ENCODE measurements at places on chromosomes 1 and 21. TPM values are rescaled to one million over a fixed set of nuclear protein-coding genes. Genes with fewer than 3 reads are reported as not detected.

GRCh38 chr1:218779341-218780100 is 394.2 kb upstream of the LYPLAL1 start:
- no peak for DNase-seq

- DNase-seq: no peak
Measured at GRCh38 chr1:107883562-107883961, 81.4 kb downstream of the VAV3 start.

RBM11 gene
- total RNA-seq: not detected

DNA sequence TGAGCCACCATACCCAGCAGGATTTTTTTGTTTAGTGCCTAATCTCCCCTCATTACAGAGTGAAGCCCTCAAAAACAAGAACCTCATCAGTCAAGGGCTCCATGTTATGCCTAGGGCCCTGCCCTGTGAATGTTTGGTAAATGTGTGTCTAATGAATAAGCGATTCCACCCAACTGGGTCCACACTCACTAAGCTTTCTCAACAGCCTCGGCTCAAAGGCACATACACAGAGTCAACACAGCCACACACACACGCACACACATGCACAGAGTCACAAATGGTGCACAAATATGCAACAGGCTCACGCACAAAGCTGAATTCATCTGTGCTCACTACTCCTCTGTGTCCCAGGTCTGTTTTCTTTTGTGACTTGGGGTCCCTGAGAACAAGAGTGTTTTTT is 11.7 kb upstream of the SYNC start:
- no peak for DNase-seq

DNA sequence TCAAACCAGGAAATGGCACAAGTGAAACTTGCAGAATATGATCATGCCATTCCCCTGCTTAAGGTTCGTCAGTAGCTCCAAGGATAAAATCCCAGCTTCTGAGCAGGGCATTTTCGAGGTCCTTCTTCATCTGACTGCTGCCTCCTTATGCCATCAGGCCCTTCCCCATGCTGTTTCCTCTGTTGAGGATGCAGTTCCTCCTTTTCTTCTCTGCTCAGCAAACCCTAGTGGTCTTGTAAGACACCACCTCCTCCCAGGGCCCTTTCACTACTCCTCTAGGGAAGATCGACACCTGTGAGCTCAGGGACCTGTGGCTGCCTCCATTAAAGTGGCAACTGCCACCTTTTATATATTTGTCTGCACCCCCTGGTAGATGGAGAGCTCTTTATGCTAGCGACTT is 62.1 kb upstream of the JUN start:
- no peak for DNase-seq

GRCh38 chr1:172399756-172400721 is 20.4 kb upstream of the C1orf105 start:
- no peak for DNase-seq

GRCh38 chr1:220375715-220376114 is 103.5 kb upstream of the RAB3GAP2 start:
- no peak for DNase-seq

DNAJC6 gene
- total RNA-seq: 4.3 TPM

DNA sequence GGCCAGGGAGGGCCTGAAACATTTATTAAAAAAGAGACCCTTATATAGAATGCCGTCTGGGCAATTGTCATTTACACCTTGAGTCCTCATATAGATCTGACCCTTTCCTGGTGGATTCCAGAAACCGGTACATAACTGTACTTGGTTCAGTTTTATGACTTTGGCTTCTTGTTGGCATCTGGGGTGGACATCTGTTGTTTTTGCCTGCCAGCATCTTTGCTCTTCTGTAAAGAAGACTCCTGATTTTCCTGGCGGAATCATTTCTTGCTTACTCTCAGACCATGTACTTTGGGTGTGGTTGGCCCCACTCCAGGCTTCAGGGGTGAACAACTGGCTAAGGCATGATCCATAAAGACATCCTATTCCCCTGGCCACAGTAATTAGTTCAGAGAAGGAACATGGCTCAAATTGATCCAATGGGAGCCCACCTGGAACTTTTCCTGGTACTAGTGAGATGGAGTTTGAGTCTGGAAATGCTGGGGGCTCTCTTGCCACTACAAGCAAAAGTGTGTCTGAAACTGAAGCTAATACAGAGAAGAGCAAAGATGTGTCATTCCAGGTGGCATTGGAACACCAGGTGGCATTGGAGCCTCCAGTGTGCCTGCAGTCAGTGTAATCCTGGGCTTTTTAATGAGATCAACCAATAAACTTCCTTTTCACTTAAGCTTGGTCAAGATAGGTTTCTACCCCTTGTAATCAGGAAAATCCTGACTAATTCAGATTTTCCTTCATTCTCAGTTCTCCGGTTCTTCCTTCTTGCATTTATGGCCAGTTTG is 332.5 kb upstream of the CAMK1G start:
- no peak for DNase-seq

DNA sequence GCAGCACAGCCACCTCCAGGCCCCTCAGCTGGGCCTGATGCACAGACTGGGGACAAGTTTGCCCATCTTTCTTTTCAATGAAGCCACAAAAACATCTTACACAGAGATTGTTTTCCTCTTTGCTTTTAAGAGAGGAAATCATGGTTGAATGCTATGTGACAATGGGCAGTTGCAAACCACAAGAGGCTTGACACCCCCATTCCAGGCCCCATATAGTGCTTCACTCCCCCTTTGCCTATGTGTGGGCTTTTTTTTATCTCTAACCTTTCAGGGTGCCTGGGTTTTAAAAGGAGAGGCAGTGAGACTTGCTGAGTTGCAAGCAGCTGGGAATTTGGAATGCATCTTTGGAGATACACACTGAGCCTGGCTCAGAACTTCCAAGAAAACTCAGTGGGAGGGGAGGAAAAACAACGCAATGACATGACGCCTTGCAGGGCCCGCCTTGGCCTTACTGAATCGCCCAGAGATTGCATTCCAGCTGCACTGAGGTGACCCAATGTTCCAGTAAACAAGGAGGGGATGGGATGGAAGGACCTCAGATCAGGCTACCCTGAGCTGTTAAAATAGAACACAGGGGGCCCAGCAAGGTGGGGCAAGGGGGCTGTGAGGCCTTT is 145.2 kb upstream of the ZNF648 start:
- DNase-seq: no peak

DNA sequence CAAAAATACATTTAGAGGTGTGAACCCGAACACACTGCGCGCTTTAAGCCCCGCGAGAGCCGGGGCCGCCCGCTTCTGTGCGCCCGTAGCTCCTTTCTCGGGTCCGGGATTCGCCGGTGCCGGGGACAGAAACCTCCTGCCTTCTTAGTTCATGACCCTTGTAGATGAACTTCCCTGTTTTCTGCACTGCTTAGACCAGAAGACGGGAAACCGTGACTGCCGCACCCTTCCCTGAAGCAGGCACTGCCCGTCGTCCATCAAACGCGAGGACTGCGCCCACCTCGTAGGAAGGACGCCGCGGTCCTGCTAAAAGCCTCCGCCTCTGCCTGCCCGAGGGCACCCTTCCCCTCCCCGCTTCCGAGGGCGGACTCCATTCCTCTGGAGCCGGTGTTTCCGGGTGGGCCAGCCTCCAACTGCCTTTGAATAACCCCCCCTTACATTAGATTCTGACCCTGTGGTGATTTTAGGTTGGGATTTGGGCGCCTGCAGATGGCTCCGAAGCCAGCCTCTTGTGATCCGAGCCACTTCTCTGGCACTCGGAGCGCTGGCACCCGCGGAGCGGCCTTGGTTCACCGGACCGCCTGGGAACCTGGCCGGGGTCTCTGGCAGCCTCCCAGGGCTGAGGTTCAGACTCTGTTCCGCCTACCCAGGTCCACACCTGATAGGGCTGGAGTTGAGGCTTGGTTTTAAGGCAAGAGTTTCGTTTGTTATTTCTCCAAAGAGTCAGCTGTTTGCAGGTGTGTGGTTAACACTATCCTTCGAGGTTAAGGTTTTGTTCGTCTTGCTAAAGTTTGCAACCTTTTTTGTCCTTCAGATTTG is 1.2 kb upstream of the PTTG1IP start:
- DNase-seq: no peak

Measured in GM12878 (cell line).